ENCODE measurements at places on chromosomes 4 and X.

DNA sequence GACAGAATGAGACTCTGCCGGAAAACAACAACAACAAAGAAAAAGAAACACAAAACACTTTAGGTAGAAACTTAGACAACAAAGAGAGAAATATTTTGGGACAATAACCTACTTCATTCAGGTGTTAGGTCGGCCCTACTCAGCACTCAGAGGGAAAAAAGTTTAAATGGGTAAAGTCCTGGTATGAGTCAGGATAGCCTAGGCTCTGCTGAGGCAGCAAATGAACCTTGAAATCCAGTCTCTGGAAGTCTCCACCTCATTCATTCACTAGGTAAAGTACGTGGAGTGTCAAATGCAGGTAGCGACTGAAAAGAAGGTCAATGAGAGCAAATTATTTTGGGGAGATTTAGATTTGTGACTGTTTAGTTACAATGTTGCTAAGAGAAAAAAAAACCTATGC lies 127.4 kb downstream of the FHDC1 start:
- no peak for DNase-seq

DNA sequence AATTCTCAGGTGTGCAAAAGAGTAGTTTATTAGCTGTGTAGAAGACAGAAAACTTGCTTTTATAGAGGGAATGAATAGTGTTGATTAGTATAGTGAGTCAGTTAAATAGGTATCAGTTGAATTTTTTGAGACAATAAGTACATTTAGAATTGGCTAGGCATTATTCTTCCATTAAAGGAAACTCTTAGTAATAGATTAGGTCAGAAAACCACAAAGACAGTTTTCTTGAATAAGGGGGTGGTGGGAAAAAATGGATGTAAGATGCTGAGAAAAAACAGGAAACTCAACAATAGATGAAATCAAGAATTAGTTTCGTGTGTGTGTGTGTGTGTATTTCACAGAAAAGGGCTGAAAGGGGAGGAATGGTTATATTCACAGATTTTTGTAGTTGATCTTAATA lies 16.8 kb downstream of the CD38 start:
- DNase-seq = no peak

- peak; percentile 32 for DNase-seq
Measured at GRCh38 chr4:154082760-154083535, 294.1 kb upstream of the SFRP2 start.

- DNase-seq = no peak
Measured at GRCh38 chr4:10462876-10463275, 5.7 kb upstream of the ZNF518B start.

DNA sequence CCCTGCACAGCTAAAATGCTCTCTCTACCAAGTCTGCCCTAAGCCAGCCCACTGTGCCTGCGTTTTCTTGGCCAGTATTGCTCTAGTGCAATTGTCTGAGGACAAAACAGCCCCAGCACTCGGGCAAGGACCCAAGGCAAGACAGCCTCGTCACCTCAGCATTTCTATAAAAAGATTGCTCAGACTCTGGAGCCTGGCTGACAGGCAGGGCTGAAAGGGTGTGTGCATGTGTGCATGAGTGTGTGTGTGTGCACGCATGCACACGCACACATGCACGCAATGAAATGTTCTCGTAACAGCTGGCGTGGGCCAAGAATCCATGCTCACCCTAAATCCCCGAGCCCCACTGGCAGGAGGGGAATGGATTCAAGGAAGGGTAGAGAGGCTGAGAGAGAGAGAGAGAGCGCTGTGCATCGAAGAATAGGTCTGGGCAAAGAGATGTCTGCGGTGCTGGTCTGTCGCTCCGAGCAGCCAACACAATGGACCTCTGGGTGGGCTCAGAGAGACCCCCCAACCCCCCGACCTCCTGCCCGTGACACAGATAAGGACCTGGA lies 579.2 kb downstream of the BCOR start:
- DNase-seq = no peak

GRCh38 chrX:13074297-13075262 lies 30.2 kb upstream of the FAM9C start:
- DNase-seq = no peak

GRCh38 chr4:14668296-14668695 lies 334.0 kb upstream of the CPEB2 start:
- DNase-seq = no peak

DNA sequence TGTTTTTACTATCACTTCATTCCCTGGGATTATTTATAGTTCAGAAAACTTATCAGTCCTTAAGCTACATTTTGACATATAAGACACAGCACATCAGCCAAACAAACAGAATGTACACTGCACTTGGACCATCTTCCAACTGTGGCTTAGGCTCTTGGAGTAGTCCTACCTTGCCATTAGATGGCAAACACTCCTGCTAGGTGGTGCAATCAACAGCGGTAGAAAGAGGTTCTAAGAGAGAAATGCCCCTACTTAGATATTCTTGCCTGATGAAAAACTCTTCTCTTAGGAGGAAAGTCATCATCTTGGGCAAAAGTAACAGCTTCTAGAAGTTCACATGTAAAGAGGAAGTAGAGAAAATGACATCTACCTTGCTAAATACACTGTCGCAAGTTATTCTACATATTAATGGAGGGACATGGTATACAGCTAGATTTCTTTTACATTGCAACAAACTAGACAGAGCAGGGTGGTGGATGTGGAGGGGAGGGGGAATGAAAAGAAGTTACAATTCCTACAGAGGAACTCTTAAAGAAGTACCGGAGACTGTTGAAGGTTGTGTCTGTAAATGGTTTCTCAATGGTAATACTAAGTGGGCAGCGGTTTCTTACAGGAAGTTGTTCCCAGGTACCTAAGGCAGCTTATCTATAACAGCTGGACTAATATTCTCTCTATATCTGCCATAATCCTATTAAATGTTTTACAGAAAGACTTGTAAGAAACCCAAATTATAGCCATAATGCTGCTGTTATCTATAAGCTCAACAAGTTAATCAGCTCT lies 8.1 kb upstream of the STPG2 start:
- DNase-seq = peak; percentile 12

DNA sequence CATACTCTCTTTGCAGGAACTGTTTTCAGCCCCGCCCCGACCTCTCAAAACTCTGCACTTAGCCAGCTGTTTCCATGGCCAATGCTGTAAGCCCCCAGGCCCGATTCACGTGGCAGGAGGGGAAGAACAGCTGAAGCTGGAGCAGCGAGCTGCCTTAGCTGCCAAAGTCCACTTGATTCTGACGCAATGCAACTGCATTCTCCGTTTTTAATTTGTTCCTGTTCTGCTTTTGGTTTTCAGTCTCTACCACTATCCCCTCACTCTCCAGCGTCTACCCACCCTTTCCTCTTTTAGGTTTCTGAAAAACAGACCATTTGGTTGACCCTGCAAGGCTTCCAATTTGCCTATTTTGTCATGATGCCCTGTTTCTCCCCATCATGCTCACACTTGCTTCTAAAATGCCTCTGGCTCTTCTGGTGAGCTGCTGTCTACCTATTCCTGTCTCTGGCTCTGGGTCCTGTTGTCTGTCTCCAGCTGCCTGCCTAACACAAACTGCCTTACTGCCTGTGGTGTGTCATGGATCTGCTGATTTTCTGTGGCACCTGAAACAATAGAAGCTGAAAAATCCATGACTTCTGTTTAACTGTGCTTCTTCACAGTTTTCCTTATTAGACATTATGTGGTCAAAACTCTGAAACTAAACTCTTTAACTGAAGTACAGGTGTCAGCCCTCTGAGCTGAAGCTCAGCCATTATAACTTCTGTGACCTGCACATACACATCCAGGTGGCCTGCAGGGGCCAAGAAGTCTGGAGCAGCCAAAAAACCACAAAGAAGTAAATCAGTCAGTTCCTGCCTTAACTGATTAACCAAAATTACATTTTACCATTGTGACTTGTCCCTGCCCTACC lies 160.5 kb upstream of the AGTR2 start:
- peak; percentile 58 for DNase-seq

GRCh38 chrX:108573136-108573535 lies 133.5 kb downstream of the COL4A5 start:
- no peak for DNase-seq

DNA sequence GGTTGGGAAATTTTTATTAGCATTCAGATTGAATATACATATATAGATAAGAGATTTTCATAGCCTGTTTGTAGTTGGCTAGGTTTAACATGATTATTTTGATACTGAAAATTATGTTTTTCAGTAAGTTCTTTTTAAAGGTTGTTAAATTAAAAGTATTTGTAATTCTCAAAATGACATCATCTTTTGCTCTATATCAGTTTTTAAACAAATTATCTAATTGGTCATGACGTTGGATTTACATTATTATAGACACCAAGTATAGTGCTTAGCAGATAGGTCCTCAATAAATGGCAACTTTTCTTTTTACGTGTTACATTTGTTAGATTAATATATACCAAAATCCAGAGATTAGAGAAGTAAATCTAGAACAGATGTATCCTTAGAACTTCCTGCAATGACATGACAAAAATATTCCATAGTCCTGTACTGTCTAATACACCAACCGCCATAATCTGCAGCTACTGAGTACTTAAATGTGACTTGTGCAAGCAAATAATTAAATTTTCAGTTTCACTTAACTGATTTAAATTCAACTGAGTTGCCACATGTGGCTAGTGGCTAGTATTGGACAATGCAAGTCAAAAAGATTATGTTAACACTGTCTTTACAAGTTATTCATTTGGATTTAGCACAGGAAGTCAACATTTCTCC lies 1613.1 kb upstream of the TENM3 start:
- no peak for DNase-seq

GRCh38 chr4:182806259-182807252 lies 110.6 kb downstream of the DCTD start:
- peak; percentile 80 for DNase-seq

DNA sequence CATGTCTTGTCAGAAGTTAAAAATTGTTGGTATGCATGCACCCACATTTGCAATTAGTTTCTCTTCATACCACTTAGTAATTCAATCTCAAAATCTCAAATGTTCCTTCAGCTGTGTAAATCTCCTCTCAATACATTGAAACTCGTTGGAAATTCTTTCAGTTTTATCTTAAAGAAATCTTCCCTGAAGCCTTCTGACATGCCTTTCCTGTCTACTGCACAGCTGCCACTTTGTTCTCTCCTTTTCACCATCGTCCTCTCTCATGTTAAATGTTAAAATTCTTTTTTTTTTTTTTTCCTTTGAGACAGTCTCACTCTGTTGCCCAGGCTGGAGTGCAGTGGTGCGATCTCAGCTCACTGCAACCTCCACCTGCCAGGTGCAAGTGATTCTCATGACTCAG lies 30.9 kb downstream of the MCUB start:
- DNase-seq = no peak

DNA sequence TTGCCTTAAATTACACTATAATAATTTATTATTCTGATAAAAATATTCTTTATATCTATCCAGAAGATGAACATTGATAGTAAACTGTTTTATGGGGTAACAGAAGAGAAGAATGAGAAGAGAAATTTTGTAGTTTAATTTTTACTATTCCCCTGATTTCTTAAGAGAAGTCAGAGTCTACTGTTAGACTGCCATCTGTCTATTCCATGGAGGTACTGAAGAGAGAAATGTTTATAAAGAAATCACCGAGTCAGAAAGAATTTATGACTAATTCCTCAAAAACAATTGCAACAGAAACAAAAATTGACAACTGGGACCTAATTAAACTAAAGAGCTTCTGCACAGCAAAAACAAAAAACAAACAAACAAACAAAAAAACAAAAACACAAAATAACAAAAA lies 149.9 kb downstream of the FGF16 start:
- peak; percentile 1 for DNase-seq

DNA sequence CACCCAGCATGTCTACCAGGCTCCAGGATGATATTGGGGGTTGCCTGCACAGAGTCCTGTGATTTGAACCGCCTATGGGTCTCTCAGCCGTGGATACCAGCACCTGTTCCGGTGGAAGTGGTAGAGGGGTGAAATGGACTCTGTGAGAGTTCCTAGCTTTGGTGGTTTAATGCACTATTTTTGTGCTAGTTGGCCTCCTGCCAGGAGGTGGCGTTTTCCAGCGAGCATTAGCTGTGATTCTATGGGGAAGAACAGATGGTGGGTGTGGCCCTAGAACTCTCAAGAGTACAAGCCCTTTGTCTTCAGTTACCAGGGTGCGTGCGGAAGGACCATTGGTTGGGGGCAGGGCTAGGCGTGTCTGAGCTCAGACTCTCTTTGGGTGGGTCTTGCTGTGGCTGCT lies 316.9 kb upstream of the AMOT start:
- no peak for DNase-seq

DNA sequence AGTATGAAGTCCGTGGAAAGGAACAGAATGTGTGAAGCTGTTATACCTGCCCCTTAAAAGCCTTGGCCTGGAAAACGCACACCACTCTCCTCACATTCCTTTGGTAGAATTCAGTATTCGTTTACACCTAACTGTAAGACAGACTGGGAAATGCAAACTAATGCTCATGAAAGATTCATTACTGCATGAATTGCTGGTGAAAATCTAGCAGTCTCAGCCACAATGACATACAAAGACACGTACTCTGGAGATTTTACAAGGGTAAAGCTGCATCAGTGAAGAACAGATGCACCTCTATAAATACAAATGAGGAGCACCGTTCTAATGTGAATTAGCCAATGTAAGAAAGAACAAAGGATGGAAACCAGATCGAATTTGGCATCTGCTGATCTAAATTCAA lies 2051.3 kb downstream of the PCDH7 start:
- DNase-seq = no peak

DNA sequence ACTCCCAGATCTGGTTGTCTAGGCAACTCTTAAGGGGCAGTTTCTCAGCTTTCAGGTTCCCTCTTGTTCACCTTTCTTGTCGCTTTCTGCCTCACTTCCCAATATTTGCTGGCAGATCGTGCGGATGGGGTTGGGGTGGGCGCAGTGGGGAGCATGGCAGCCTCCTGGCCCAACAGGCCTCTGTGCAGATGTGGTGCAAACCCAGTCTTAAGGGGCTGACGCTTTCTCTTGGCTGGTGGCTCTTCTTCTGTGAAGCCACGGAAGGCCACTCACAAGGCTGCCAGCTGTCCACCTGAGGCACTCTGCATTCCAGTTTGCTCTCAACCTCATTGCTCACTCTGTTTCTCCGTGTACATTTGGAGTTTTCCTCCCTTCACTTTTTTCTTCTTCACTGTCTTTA lies 61.7 kb downstream of the NBDY start:
- no peak for DNase-seq

GRCh38 chr4:111204797-111205196 lies 581.9 kb upstream of the PITX2 start:
- DNase-seq = peak; percentile 11

- DNase-seq = no peak
Measured at GRCh38 chr4:47031751-47032404, 511 bp downstream of the GABRB1 start.

DNA sequence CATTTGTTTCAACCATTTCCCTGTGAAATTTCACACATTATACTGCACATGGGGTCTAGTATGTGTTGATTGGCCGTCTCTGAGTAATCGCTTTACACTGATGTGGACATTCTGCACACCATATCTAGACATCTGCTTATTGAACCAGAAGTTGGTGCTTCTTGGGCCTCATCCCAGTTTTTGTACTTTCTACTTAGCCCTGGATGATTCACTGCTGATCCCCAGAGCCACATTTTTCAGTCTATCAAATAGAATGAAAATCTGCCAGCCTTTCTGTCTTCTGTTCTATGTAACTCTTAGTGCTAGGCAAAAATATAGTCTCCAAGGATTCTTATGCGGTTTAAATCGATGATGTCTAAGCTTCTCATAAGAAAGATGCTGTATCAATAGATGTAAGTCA lies 40.5 kb upstream of the RELL1 start:
- DNase-seq = no peak

Measured in OCI-M1 (cell line).